ENCODE measurements at places on chromosomes 7 and 10. TPM values are rescaled to one million over a fixed set of nuclear protein-coding genes. Genes with fewer than 3 reads are reported as not detected.

The SLC16A9 gene
- 12.8 TPM for total RNA-seq

The SERPINE1 gene
- 46.1 TPM for total RNA-seq

The KIAA1217 gene
- 16.0 TPM for total RNA-seq

The TMEM178B gene
- total RNA-seq, result 0.29 TPM

- H3K4me1 ChIP-seq, result peaks cover 38% of the 10 kb centered on the region
- peak overlapping the region; percentile 73 for H3K4me3 ChIP-seq
- DNase-seq, result peak; percentile 51
- H3K27ac ChIP-seq, result peak overlapping the region; percentile 51
- peaks cover 44% of the 10 kb centered on the region for H3K36me3 ChIP-seq
Observed at GRCh38 chr10:60778971-60779796, 906 bp downstream of the CDK1 start.

DNA sequence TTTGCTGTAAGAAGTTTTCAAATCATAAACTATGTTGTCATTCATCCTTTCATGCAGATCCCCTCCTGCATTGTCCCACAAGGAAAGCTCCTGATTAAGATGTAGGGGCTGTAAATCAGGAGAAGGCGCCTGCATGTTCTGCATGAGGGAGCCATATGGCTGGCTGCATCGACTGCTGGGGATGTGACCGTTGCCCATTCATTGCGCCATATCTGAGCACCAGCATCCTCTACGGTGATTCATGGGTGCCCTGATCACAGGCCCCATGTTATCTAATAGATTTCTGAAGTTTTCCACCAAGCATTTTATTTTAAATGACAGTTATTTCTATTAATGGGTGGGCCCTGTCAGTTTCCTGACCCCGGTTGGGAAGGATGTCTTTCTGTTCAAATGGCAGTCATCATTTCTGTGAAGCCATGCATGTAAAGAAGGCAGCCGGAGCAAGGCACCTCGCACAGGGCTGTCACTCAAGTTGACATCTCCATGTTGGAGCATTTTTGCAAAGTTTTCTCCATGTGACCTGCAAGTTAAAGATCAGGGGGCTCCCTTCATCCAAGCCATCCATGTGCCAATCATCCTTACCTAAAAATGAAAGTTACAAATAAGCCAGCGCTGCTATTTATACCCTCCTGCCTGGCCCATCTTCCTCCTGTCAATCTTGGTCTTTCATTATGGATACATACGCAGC, 128.8 kb downstream of the TEX36 start:
- DNase-seq, result no peak
- no peaks in the 10 kb centered on the region for H3K36me3 ChIP-seq
- no peak overlapping the region for H3K27ac ChIP-seq
- no peaks in the 10 kb centered on the region for H3K4me1 ChIP-seq
- peaks cover 68% of the 10 kb centered on the region for H3K27me3 ChIP-seq
- no peak overlapping the region for H3K4me3 ChIP-seq

GRCh38 chr7:1567049-1567771, 2.6 kb downstream of the PSMG3 start:
- peak; percentile 90 for DNase-seq
- H3K36me3 ChIP-seq, result peaks cover 5% of the 10 kb centered on the region
- H3K4me1 ChIP-seq, result peaks cover 46% of the 10 kb centered on the region
- H3K27me3 ChIP-seq, result no peaks in the 10 kb centered on the region
- peak overlapping the region; percentile 75 for H3K4me3 ChIP-seq
- H3K27ac ChIP-seq, result peak overlapping the region; percentile 99

DNA sequence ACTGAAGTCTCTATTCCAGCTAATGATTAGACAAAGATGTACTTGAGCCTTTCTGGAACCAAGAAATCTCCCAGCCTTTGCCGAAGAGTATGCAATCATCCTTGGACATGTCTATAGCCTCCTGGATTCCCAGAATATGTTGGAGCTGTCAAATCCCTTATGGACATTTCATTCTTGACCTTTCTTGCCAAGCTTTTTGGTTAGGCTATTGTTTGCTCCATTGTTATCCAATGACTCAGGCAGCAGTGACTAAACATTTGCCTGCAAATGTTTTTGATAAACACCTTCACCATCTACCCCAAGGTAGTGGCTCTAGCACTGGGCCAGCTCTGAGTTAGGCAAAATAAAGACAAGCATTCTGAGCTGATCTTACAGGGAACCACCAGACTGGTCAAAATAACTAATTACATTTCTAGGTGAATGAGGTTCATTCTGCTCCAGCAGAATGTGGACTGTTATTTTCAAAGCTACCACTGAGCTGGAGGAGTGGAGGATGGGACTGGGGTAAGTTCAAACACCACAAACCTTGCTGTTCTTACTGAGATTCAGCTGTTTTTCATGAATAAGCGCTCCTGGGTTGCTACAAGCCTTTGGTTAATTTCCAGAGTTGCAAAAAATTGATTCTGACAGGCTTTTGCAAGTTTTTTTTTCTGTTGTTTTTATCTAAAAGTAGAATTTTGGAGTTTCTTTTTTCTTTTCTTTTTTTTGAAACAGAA, 81.0 kb downstream of the TMEM270 start:
- H3K4me3 ChIP-seq, result no peak overlapping the region
- no peak overlapping the region for H3K27ac ChIP-seq
- peak; percentile 81 for DNase-seq

GRCh38 chr10:115918812-115919211, 354.2 kb downstream of the GFRA1 start:
- H3K36me3 ChIP-seq, result no peaks in the 10 kb centered on the region
- no peak for DNase-seq
- no peaks in the 10 kb centered on the region for H3K27me3 ChIP-seq

DNA sequence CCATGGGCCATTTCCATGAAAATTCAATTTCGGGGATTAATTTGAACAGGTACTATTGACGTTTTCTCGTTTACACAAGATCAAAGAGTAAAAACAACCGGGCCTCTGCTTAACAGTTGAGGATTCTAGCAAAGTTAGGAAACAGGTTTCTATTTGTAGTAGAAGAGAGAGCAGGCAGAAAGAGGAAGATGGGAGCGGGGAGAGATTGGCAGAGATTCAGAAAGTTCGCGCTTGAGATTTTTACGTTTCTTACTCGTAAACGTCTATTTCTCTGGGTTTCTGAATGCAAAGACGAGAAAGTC, 571 bp upstream of the VWC2 start:
- no peak overlapping the region for H3K27ac ChIP-seq
- H3K36me3 ChIP-seq, result no peaks in the 10 kb centered on the region
- no peak overlapping the region for H3K4me3 ChIP-seq
- DNase-seq, result no peak
- H3K27me3 ChIP-seq, result no peaks in the 10 kb centered on the region
- no peaks in the 10 kb centered on the region for H3K4me1 ChIP-seq

DNA sequence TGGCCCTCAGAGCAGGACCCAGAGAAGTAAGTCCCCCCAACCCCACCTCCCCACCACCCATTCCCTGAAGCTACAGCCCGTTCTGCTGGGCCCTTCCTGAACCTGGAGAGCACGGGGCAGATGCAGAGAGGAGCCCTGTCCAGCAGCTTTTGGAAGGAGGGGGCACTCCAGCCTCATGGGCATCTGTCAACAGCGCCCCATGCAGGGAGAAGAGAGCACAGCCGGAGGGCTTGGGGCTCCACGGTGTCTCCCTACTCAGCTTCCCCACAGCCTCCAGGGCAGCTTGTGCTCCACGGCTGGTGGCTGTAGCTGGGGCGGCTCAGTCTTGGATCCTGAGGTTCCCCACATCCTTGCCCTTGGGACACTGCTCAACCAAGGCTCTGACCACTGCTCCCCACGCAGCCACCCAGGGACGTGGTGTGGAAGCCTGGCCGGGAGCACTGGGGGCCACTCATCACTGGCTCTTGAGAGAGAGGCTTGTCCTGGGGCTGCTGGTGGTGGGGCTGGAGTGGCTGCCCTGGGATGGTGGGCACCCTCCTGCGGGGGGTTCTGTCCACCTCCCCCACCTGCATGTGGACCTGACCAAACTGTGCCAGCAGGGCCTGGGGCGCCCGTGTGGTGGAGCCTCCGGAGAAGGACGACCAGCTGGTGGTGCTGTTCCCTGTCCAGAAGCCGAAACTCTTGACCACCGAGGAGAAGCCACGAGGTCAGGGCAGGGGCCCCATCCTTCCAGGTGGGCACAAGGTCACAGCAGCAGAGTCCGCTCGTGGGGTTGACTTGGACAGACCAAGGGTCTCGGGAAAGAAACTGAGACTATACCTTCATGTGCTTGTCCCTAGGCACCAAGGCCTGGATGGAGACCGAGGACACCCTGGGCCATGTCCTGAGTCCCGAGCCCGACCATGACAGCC, 4.5 kb downstream of the PRAP1 start:
- H3K27me3 ChIP-seq, result no peaks in the 10 kb centered on the region
- H3K36me3 ChIP-seq, result no peaks in the 10 kb centered on the region
- H3K4me3 ChIP-seq, result no peak overlapping the region
- DNase-seq, result no peak
- H3K27ac ChIP-seq, result no peak overlapping the region
- H3K4me1 ChIP-seq, result 0 out of 2 replicates have a peak, but pooled peaks cover 2% of the 10 kb centered on the region

DNA sequence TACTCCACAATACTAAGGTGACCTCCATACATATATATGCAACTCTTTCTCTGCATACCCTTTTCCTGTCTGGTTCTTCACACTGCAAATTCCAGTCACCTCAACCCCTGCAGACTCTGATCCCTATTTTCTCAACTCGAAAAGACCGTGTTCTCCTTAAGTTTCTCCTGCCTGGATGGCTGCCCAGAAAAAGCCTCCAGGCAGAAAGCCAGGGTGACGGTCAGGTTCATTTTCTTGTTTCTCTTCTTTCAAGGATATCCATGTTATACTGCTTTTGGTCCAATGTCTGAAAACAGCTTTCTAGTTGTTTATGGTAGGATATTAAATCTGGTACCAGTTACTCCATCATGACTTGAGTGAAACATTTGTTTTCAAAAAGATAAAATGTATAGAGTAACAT, 267.8 kb upstream of the MYO3A start:
- H3K27ac ChIP-seq, result no peak overlapping the region
- no peaks in the 10 kb centered on the region for H3K27me3 ChIP-seq
- no peak overlapping the region for H3K4me3 ChIP-seq
- DNase-seq, result no peak
- H3K36me3 ChIP-seq, result no peaks in the 10 kb centered on the region
- H3K4me1 ChIP-seq, result no peaks in the 10 kb centered on the region

- H3K27ac ChIP-seq, result no peak overlapping the region
- no peaks in the 10 kb centered on the region for H3K27me3 ChIP-seq
- no peak overlapping the region for H3K4me3 ChIP-seq
Observed at GRCh38 chr10:118966076-118966849, 63.3 kb upstream of the NANOS1 start.
